ENCODE measurements at places on chromosomes 16 and 17.

DNA sequence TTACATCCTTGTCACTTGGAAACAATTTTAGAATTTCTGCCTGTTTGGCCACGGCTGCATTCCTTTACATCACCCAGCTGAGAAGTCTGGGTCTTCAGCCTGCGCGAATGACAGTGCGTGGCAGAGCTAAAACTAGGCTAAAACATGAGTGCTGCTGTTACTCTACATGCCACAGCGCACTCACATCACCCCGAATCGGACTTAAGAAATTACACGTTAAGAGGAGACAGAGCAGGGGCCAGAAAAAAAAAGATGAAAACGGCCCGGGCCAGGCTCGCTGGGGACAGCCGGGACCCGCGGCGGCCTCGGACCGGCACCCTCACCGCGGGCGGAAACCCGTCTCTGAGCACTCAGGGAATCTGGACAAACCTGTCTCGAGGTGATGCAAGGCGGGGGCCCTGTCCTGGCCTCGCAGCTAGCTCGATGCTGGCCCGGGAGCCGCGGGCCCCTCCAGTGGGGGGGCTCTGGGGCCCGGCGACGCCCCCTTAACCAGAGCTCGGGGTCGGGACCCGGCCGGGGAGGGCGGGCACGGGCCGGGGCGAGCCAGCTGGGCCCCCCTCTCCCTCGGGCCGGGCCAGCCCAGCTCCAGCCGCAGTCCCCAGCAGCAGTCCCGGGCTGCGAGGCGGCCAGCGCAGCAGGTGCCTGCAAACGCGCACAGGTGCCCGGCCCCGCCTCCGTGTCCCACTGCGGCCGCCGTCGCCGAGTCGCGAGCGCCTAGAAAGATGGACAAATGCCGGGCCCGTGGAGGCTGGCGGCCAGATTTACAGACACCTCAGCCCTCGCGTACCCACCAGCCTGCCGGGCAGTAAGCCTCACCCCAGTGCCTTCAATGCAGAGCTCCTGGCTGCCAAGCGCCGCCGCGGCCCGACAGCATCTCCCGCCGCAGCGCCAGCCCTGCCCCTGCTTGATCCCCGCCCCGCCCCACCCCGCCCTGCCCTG lies at the start of gene AKTIP:
Gene AKTIP, minus strand, starts transcription at position 879 of the 939 bp plus-strand sequence. CDS start 2,950 bp downstream, outside the sequence.
- DNase-seq: no peak

- DNase-seq: no peak
These were observed 259.4 kb upstream of the TNRC6C start for GRCh38 chr17:77698903-77699623.

DNA sequence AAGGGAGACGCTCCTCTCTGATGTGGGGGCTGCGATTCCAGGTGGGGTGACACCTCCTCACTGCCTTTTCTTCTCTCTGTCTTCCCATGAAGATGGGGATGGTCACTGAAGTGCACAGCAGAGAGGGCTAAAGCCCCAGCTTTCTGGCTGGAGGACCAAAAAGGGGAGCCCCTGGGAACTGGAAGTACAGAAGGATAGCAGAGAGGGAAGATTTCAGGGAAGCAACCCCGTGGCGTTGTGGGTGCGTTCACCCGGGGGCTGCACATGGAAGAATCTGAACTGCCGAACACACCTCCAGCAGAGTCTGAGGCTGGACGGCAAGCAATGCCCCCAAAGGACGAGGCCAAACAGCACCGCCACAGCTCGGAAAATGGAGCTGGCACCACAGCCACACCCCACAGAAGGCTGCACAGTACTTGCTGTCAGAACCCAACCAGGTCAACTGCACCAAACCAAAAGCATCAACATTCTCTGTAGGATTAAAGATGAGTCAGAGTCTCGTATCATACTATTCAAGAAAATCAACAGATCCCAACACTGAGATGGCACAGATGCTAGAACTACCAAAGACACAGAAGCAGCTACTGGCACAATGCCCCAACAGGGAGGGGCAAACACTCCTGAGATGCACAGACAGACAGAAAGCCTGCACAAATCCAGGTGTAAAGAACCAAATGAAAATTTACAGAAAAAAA lies 49.9 kb downstream of the MAP1LC3B start:
- no peak for DNase-seq

DNA sequence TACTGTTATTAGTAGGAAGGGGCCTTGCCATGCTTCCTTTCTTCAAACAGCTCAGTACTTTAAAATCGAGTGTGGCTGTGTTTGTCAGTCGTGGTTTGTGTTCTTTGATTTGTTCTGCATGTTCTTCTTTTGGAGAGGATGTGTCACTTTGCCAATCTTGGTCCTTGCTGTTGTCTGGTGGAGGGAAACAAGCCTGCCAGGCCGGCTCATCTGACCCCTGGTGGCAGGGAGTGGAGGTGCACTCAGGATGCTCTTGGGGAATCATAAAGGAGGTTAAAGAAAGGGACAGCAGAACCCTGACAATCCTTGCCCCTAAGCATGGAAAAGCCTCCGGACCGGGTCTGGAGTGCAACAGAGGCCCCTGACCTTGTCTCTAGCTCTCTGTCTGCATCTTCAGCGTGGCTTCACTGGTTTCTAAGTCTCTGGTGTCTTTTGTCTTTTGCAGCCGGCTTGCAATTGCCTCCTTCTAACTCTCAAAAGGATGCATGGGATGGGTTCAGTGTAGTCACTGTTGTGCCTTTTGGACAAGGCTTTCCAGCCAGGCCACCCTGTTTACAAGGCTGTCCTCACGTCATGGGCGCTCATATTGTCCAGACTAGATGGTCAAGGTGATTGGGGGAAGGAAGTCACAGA lies 135.8 kb downstream of the WWOX start:
- peak; percentile 38 for DNase-seq

DNA sequence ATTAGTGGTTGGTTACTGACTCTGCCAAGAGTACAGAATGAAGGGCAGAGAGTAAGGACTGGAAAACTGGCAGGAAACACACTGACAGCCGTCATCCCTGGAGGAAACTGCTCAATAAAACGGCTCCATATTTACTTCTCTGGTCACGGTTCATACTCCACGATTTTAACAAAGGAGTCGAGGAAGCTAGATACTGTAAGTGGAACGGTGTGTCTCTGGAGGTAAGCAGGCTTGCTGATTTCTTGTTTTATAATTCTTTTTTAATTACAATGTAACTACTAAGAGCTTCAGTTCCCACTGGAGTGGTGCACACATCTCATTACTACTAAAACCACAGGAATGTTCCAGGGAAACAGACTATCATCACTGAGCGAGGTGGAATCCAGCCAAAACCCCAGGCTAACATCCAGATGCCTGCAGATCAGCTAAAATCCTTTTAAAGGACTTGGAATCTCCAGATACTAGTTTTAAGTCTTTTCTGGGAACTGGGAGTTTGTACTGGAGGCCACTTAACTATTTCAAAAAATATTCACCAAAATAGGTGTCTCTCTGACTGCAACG lies 17.8 kb downstream of the SERPINF1 start:
- no peak for DNase-seq

DNA sequence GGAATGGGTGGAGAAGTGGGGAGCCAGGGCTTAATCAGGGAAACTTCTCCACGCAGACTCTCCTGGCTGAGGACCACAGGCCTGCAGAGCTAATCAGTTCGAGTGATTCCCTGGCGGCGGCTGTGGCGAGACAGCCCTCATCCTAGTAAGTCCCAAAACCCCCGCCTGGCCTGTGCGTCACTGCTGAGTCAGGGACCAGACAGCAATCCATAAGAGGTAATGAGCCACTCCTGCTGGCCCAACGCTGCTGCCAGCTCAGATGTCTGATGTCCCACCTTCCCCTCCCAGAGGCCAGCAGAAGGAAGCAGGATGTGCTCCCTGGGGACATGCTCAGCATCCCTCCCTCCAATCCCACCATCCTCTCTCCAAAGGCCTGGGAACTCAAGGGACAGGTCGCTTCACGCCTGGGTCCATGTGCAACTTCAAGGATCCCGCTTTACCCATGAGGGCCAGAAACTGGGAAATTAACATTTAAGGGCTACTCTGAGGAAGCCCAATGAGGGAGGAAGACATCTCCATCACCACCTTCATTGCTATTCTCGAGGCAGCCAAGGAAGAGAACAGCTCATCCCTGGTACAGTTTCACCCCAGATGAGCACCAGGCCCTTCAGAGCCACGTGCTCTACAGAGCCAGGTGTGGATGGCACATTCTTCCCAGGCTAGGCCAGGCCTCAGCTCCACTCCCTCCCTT lies 7.9 kb downstream of the ACLY start:
- DNase-seq: no peak

DNA sequence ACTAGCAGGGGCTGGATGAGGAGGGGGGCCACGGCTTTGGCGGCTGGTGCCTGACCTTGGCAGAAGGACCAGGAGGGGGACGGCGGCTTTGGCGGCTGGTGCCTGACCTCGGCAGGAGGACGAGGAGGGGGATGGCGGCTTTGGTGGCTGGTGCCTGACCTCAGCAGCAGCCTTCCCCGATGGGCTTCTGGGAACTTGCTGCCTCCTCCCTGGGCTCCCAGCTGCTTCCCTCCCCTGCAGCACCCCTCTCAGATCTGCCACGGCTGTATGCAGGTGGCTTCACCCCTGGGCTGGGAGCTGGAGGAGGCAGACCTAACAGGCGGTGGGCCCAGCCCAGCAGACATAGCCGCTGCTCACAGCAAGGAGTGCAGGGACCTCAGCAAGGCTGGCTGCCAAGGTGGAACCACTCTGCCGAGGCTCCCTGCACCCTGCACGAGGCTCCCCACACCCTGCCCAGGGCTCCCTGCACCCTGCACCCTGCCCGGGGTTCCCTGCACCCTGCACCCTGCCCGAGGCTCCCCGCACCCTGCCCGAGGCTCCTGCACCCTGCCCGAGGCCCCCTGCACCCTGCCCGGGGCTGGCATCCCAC lies 38.4 kb upstream of the CBFA2T3 start:
- DNase-seq: no peak

DNA sequence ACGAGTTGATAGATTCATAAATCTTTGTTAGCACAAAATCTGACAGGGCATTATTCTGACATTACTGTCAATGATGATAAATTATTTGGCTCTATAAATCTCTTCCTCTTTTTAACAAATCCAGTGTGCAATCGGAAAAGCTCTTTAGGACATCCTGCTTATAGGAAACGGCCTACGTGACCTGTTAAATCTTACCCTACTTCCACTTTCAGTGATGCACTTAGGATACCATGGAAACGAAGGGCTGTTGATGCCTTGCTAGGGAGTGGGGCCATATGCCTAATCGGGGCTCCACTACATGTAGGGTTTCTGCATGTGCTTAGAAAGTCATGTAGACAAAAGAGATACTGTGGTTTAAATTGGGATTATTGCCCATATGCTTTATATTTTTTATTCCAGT lies 27.2 kb downstream of the ZNF594 start:
- DNase-seq: no peak

DNA sequence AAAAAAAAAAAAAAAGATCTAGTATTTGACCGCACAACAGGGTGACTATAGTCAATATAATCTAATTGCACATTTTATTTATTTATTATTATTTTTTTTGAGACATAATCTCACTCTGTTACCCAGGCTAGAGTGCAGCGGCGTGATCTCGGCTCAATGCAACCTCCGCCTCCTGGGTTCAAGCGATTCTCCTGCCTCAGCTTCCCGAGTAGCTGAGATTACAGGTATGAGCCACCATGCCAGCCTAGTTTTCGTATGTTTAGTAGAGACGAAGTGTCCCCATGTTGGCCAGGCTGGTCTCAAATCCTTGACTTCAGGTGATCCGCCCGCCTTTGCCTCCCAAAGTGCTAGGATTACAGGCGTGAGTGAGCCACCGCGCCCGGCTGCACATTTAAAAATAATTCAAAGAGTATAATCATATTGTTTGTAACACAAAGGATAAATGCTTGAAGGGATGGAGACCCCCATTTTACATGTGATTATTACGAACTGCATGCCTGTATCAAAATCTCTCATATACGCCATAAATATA lies 794 bp downstream of the ANKS3 start:
- DNase-seq: no peak

DNA sequence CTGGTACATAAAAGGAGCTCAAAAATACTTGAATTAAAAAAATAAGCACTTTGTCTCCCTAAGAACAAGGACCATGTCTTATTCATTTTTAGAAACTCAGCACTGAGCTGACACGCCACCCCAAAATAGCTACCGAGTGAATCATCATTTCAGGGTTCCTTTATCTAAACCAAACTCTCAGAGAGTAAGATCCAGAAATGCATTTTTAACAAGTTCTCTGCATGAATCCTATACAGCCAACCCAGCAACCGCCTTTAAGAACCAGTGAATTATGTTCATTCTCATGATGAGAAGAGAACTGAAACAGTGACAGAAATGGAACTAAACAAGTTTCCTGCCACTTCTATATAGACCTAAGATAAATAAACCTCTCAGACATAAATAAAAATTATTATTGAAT lies 8.7 kb downstream of the C16orf87 start:
- no peak for DNase-seq

DNA sequence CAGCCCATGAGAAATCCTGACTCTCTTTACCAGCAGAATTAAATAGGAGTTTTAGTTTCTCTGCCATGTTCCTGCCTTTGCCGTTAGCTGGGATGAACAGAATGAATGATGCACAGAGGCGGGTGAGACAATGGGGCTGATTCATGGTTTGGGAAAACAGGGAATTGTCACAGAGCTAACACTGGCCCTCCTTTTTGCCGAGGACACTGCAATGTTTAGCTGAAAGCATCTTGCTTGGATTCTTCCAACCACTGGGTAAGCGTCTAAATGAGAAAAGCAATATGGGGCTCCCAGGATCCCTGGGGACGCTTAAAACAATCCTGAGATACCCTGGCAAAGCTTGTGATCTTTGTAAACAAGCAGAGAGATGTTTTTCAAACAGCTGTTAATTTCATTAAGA lies 12.8 kb upstream of the PAFAH1B1 start:
- no peak for DNase-seq

DNA sequence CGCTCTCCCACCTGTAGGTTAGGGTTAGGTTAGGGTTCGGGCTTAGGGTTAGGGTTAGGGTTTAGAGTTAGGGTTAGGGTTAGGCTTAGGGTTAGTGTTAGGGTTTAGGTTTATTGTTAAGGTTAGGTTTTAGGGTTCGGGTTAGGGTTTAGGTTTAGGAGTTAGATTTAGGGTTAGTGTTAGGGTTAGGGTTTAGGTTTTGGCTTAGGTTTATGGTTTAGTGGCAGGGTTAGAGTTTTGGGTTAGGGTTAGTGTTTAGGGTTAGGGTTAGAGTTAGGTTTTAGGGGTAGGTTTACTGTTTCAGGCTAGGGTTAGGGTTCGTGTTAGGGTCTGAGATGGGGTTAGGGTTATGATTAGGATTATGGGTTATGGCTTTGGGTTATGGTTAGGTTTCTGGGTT lies 31.6 kb upstream of the ZCCHC14 start:
- no peak for DNase-seq

DNA sequence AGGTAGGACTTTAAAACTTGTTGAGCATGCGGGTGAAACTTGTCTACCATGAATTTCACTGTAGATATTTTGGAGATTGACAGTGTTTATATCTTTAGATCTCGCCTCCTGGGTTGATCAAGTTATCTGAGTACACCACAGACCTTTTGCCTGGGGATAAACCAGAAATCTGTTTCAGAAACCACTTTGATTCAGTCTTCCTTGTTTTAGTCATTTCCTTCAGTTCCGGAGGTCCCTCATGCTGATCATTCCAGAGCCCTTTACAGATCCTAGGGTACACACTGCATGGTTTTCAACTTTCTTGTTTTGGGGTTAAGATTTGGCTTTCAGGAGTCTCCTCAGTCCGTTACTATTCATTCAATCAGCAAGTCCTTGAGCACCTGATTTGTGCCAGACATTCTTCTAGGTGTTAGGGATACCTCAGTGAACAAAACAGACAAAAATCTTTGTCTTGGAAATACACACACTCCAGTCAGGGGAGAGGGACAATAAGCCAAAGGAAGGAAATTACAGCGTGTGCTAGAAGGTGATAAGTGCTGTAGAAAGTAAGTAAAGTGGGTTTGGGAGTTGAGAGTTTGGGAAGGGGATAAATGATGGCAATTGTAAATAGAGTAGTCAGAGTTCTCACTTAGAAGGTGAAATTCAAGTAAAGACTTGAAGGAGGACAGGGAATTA lies 12.2 kb downstream of the NOD2 start:
- no peak for DNase-seq

- DNase-seq: no peak
These were observed 2.2 kb upstream of the TRAF4 start for GRCh38 chr17:28741358-28742349.
